NCI-H1048 (cell line): ENCODE measurements at places on chromosomes 2 and 18.

GRCh38 chr2:53098696-53099078 is 668.9 kb upstream of the CHAC2 start:
- no peak for DNase-seq

- no peak for DNase-seq
These were observed 170.7 kb upstream of the CRIM1 start for GRCh38 chr2:36184848-36185247.

DNA sequence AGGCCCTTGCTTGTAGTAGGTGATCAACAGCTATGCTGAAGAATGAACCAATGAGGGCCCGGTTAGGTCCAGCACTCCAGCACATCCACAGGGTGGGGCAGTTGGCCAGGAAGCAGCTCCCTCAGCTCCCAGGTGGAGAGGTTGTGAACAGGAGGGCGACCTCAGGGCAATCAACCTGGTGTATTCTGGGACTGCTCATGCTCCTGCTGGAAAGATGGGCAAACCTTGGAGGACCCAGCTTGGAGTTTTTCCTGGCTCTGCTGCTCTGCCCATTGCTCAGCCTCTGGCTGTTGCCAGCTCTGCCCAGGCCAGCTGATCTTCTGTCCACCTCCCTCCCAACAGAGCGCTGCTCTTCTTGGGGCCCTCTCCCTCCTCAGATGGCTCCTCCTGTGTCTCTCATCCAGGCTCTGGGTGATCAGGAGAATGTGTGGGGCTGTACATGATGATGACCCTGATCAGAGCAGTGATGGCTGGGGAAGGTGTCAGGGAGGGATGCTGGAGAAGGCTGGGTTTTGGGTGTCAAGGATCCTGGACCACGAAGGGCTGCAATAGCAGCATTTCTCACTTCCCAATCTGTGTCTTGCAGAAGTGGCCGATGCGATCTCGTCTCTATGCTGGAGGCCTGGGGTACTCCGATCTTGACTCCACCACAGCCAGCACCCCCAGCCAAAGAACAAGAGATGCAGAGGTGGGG is 3.4 kb downstream of the TCF23 start:
- no peak for DNase-seq

- no peak for DNase-seq
These were observed 388.7 kb downstream of the TNS1 start for GRCh38 chr2:217614096-217614495.

- no peak for DNase-seq
These were observed 30.5 kb downstream of the MAL start for GRCh38 chr2:95056044-95056443.
